ENCODE measurements at places on chromosomes 7 and 10. TPM values are rescaled to one million over a fixed set of nuclear protein-coding genes. Genes with fewer than 3 reads are reported as not detected.
A peak's percentile ranks its signal among the peaks of the same experiment; 100 is the strongest.

DNA sequence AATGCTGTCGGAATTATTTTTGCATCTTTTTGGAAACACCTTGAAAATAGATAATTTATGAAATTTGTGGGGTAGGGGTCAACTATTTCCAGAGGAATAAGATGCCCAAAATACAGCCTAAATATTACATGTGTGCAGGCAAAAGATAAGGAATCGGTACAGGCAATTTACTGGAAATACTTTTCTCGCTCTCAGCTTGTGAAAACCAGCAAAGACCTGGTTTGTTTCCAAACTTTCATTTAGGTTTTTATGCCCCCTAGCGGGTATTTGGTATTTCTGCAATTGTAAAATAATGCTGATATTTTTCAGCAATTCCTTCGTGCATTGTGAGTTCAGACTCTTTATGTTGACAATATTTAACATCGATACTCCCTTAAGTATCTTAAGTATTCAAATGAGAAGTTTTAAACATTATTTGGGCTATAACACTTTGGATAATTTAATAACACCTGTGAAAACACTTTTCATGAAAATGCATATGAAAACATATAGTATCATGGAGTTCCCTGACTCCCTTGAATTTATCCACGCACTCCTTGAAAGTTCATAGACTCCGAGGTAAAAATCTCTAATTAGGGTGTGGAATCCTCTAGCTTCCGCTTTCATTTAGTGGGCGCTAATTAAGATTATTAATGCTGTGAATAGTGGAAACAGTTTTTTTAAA, 132.4 kb downstream of the TSPAN12 start:
- peak; percentile 32 for DNase-seq

- no peak for DNase-seq
Measured at GRCh38 chr10:44313761-44314165, 71.1 kb downstream of the CXCL12 start.

OR2F1 gene
- not detected for total RNA-seq

BEND7 gene
- 5.7 TPM for total RNA-seq

SPDYE2 gene
- not detected for total RNA-seq

- DNase-seq: no peak
Measured at GRCh38 chr10:32057036-32057372, 779 bp upstream of the KIF5B start.

GIGYF1 gene
- total RNA-seq: 13.8 TPM

BRI3 gene
- 131 TPM for total RNA-seq

- no peak for DNase-seq
Measured at GRCh38 chr7:99489235-99489634, 10.8 kb downstream of the ZNF394 start.

DNA sequence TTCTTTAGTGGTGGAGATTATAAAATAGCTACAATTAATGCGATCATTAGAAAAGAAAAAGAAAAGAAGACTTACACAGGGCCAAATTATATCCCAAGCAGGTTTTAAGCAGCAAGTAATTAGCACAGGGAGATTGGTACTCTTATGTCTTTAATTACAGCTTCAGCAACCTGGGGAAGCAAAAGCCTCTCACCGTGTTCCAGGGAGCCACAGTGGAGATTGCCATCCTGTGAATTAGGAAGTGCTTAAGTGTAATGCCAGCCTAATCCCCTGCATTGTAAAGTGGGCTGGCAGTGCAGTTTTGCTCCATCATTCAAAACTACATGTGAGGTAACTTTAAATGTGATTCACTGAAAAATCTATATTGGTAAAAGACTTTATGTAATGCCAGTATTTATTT, 533.5 kb upstream of the COBL start:
- no peak for DNase-seq

- DNase-seq: no peak
Measured at GRCh38 chr7:22979861-22980260, 34.1 kb downstream of the HYCC1 start.

PON2 gene
- 79.0 TPM for total RNA-seq

GRCh38 chr10:32790483-32790882, 167.5 kb downstream of the ITGB1 start:
- no peak for DNase-seq

DNA sequence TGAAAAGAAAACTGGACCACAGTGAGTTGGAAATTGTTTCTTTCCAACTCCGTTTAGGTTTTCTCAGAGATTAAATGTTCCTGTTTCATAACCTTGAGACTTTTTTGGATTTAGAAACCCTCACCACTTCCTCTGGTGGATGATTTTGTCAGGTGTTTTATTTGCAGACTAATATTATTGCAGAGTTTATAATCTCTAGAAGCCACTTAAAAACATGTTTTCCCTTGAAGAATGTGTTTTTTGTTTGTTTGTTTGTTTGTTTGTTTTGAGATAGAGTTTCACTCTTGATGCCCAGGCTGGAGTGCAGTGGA, 520 bp upstream of the MICU1 start:
- no peak for DNase-seq

DNA sequence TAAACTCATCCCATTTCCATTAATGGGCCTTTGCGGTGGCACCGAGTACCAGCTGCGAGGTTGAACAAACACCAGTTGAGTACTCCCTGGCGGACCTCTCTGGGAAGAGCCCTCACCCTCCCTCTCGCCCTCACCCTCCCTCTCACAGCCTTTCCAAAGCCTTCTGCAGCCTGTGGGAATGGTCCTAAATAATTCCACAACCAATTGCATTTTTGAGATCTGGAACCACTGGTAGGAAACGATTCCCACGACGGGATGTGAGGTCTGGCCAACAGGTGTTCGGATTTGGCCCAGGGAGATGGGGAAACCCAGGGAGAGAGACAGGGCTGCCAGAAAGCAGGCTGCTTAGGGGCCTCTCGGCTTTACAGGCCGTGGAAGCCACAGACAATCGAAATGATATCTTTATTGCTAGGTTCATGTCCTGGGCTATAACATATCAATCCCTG, 5.3 kb downstream of the PTF1A start:
- DNase-seq: no peak

- no peak for DNase-seq
Measured at GRCh38 chr7:141660259-141660658, 41.7 kb downstream of the DENND11 start.

SLC16A9 gene
- total RNA-seq: 0.73 TPM

Data from HT1080 (cell line).